ENCODE measurements at places on chromosomes 12 and 14.

DNA sequence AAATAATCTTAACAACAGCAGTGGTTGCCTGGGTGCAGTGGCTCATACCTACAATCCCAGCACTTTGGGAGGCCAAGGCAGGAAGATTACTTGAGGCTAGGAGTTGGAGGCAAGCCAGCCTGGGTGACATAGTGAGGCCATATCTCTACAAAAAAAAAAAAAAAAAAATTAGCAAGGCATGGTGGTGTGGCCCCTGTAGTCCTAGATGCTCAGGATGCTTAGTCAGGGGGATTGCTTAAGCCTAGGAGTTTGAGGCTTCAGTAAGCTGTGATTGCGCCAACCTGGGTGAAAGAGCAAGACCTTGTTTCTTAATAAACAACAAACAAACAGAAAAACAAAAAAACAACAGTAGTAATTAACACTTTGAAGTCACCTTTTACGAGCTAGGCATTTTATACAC, 642 bp upstream of the ACSM4 start:
- no peak for DNase-seq

DNA sequence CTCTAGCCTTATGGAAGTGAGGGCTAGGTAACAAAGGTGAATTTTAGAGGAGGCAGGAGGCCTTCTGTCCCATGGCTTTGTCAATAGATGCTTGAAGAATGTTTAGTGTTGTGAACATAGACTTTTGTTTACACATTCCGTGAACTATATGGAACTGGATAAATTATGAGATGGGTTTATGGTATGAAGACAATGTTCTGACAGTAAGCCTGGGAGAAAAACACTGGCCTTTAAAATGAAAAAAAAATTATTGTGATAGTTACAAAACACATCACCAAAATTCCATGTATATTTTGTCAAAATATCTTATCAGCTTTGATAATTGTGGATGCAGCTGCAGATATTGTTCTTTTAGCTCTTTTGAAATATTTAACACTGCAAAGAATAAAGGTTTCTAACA, 251.5 kb upstream of the DCN start:
- DNase-seq, result no peak

DNA sequence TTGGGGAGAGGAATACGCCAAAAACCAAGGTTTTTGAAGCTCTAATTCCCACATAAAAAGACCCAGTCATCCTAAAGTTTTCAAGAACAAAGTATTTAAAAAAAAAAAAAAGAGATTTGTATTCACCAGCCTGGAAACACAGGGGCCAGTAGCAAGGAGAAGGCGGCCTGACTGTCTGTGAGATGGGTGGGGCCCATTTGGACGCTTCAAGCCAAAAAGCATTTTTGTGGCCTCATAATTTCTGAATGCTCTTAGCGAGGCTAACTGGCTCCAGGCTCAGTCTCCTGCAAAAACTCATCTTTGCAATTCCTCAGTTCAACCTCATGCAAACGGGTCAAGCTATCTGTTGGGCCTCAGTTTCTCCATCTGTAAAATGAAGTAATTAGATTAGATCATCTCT, 514.1 kb downstream of the MED13L start:
- DNase-seq, result peak; percentile 55

- peak; percentile 91 for DNase-seq
These were observed at the start of gene FOXJ2 for GRCh38 chr12:8032242-8033152. TSS of gene FOXJ2 (plus strand) at chr12:8032716. CDS start at chr12:8039833, 7,117 bp downstream.

DNA sequence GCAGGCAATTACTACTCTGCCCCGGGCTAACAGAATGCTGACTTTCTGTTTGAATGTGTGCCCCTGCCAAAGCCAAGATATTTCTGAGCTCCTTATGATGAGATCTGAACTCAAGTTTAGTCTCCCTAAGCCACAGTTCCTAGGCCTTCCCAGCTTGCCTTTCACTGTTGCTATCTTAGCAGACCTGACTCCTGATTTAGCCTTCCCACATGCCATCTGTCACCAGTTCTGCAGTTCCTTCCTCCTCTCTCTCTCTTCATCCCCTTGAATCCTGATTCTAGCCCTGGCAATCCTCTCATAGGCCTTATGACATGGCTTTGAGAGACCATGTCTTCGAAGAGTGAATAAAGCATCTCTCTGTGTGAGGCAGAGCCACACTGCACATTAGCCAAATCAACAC, 12.5 kb upstream of the SAMD4A start:
- DNase-seq, result no peak

DNA sequence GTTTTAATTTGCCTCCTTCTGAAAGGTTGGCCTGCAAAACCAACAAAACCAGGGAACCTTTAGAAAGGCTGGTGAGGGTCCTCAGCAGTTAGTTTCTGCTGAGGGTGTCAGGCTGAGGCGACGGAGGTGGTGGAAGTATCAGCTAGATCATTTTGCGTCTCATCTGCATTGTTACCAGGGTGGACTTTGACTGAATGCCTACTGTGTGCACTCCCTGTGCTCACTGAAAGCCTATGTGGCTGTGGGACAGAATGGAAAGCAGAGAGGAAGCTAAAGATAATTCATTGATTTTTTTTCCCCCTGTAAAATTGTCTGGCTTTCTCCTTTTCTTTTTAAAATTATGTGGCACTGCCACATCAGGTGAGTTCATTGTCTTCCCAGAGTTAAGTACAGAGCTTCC, 68.4 kb upstream of the SRSF5 start:
- DNase-seq, result no peak

- no peak for DNase-seq
These were observed 11.3 kb downstream of the ERO1A start for GRCh38 chr14:52683985-52684520.

- no peak for DNase-seq
These were observed 5.8 kb downstream of the ASB2 start for GRCh38 chr14:93970585-93970964.

GRCh38 chr12:104600036-104600712, 143.4 kb downstream of the CHST11 start:
- no peak for DNase-seq

DNA sequence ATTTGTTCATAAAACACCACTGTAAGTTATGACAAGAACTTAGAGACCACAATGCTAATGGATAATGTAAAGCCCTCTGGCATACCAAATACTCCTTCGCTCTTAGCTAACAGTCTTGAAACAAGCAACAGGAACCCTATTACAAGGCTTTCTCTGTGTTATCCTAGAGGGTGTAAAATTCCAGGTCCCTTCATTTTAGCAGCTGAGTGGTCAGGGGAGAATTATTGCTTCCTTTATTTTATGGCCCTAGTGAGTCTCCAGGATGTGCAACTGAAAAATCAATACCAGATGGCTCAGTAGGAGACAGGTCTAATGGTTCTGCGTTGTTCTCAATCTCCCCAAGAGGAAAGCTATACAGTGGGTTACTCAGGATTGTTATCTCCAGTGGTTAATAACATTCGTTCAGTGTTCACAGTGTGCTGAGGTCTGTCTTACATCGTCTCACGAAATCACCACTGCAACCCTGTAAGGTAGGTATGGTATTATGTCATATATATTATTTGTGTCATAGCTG, 172.7 kb upstream of the CNOT2 start:
- DNase-seq, result no peak

GRCh38 chr14:95287176-95287754, 32.4 kb downstream of the CLMN start:
- DNase-seq, result no peak

DNA sequence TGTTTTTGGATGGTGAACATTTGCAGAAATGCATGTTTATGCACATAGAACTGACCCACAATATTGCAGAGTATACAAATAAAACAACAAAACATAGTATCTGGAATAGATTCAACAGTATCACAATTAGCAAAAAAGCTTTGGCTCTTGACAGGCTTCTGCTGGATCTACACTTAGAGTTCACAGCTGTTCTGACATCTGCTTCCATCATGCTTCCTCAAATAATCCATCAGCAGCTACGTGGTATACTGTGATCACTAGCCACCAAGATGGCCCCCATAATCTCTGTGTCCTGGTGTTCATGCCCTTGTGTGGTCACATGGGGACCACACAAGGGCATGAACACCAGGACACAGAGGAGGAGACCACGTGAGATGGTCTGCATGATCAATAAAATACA, 166.6 kb upstream of the CCDC198 start:
- no peak for DNase-seq

DNA sequence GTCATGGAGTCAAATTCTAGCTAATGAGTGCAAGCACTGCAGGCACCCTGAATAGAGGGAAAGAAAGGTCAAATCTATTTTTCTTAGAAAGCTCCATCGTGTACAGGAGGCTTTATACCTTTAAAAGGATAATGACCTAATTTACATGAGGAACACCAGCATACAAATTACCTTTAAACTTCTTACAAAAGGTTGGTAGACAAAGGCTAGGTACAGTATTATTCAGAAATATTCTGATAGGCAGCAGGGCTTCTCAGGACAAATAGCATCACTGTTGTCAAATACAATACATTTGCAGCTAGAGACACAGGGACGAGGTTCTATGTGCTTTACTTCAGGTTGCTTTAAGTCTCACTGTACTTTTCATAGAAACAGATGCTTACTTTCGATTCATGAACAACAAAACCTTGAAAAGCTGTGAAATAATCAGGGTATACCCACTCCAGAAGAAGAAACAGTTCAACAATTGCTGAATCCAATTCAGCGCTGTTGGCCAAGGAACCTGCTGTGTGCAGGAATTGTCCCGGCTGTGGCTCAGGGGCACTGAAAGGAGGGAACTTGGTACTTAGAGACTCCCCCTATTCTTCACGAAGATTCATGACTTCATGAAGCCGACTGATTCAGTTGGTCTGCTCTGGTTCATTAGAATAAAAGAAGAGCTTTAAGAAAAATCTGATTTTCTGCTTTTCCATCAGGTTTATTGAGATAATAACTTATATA, 252.9 kb downstream of the PRKD1 start:
- DNase-seq, result no peak

DNA sequence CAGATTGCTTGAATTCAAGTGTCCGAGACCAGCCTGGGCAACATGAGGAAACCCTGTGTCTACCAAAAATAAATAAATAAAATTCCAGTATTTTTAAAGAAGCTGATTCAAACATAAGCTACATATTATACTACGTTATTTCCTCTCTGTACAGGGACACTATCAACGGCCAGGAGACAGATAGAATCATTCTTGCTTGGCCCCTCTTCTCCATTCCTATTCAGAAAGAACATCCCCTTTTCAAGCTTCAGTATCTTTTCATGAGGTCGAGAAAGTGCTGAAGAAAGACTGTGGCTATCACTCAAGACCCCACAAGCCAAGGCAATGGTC, 314 bp upstream of the DHRS7 start:
- no peak for DNase-seq

GRCh38 chr14:90287791-90288190, 31.4 kb downstream of the PSMC1 start:
- no peak for DNase-seq

DNA sequence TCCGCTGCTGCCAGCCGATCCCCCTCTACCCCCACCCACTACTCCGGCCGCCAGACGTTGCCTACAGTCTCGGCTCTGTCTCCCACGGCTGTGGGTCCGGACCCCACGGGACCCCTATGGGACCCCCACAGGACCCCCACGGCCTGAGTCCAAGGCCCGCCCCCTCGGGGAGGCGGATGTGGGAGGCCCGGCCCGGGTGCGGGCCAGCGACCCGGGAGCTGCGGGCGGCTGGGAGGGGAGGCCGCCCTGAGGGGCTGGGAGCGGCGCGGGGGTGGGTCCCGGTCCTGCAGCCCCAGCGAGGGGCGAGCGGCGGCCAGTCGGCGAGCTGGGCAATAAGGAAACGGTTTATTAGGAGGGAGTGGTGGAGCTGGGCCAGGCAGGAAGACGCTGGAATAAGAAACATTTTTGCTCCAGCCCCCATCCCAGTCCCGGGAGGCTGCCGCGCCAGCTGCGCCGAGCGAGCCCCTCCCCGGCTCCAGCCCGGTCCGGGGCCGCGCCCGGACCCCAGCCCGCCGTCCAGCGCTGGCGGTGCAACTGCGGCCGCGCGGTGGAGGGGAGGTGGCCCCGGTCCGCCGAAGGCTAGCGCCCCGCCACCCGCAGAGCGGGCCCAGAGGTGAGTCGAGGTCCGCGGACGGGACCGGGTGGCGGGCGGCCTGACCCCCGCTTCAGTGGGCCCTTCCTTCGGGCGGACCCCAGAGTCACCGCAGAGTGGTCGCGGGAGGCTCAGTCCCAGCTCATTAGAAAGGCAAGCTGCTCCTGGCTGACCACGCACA, at the start of gene ACVRL1:
ACVRL1 (plus strand) TSS at position 422 of the 773 bp plus-strand sequence. CDS start 4,971 bp downstream, outside the sequence.
- peak; percentile 78 for DNase-seq

DNA sequence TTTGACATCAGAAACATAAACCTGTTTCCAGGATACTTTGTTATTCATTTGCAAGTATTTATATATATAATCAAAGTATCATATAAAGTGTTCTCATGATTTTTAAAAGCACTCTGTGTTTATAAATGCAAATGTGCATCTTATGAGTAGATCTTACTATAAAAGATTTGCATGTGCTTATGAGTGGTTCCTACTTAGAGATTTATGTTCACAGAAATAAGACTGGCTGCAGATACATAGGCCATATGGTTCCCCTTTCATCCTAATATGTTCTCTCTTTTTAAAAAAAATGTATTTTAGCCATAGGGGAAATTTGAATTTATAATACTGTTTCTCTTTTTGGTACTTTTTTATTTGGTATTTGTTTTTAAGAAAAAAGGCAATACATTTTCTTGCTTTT, 174.2 kb downstream of the ESR2 start:
- no peak for DNase-seq

GRCh38 chr14:54590481-54590880, 23.6 kb downstream of the SAMD4A start:
- no peak for DNase-seq

DNA sequence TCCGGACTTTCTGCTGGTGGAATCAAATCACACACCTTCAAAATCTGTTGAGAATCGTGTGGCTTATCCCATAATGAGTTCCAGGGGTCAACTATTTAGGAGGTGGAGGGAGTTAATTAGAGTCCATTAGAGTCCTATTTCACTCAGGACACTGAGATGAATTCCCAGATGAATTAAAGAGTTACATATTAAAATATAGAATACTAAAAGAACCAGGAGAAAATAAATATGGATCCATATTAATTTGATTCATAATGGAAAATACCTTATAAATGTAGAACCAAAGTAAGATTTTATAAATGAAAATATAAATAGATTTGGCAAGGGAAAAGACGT, 44.6 kb upstream of the C14orf132 start:
- DNase-seq, result no peak

DNA sequence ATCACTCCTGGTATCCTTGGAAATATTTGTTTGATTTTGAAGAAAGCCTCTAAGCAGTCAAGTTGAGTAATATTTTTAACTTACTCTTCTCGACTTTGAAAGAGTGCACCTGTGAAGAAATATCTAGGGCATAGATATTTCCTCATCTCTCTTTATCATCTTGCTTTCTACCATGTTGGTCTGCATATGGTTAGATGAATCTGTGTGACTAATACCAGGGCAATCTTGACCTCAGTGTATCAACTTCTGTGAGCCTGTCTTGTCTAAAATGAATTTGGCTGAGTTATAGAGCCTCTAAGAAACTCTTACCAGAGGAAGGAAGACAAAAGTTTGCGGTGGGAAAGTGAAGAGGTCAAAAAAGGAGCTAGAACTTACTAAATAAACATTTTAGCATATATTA, 68.4 kb downstream of the SYT1 start:
- no peak for DNase-seq
